Suprapubic skin (tissue), 4 donors: ENCODE measurements at places on chromosomes 2 and 18. TPM values are rescaled to one million over a fixed set of nuclear protein-coding genes. Genes with fewer than 3 reads are reported as not detected.

LTBP1 gene
- 8.7 TPM for total RNA-seq

SERPINB2 gene
- total RNA-seq = 35.0 TPM

CASP8 gene
- 22.7 TPM for total RNA-seq

DSG1 gene
- 1,682 TPM for total RNA-seq

DNA sequence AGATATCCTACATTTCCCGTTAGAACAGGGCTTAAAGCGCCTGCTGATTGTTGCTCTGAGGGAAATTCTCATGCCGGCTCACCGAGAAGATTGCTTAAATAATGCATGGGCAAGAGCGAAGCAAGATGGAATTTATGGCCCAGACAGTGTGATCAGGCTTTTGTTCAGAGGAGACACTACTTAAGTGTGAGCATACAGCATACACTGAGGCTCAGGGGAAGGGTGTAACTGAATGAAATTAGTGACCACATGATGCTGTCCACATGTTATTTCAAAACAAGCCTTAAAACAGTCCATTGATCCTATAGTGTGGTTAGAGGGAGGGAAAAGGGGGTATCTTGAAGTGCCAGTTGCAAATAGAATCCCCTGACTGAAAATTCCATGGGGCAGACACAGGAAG, 125.5 kb downstream of the RAPGEF4 start:
- DNase-seq = no peak

DNA sequence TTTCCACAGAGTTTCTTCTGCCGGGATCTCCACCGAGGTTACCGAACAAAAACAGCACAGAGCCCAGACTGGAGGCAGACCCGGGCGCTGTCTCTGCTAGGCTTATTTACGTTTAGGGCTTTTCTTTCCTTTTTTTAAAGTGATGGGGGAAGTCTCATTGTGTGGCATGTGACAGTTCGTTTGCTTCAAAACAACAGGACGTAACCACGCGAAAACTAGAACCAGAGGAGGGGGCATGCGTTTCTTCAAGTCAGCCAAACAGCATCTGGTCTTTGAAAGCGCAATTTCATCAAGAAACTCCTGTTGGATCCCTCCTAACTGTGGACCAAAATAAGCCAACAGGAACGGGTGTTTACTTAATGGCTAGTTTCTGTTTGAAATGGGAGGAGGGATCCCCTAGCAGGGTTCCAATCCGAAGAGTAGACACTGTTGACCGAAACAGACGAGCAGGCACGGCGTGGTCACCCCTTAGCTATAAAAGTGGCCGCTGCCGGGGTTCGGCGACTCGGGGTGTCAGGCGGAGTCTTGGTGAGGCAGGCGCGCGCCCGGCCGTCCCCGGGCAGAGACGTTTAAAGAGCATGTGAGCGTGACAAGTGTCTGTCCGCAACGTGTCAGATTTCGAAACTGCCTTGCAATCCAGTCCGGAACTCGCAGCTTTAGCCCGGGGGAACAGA, 997 bp upstream of the TGIF1 start:
- peak; percentile 98 for DNase-seq

- DNase-seq = no peak
These were observed 55.0 kb downstream of the PMAIP1 start for GRCh38 chr18:59954755-59955156.

DNA sequence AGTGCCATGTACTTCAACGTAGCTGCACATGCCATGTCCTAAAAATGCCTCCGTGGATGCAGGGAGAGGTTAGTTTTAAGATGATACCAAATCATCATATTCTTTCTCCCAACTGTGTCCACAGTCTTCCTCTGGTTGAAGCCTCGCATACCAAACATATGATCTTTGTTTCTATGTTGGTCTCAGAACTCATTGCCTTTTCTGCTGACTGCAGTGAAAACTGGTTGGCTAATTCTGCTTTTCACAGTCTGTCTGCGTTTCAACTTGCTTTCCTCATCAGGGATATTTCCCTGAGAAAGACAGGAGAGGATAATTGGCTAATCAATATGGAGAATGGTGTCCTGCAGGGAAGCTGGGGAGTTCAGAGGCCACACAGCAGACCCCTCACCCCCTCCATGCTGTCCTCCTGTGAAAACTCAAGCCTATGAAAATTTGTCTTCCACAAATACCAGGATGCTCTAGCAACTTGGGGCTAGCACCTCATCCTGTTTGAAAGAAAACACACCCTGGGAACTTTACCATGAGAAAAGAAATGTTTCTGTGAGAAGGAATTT, 192.2 kb upstream of the PXDN start:
- no peak for DNase-seq

GRCh38 chr2:203543898-203544328, 8.8 kb upstream of the RAPH1 start:
- no peak for DNase-seq
